ENCODE measurements at places on chromosomes 16 and 17.

- no peak for DNase-seq
Measured at GRCh38 chr17:66542129-66542966, 239.9 kb downstream of the PRKCA start.

- no peak for DNase-seq
Measured at GRCh38 chr17:37082985-37083384, 134.2 kb downstream of the AATF start.

- no peak for DNase-seq
Measured at GRCh38 chr16:58507963-58508670, 7.2 kb upstream of the SETD6 start.

- DNase-seq: no peak
Measured at GRCh38 chr17:81703747-81704654, 834 bp downstream of the MRPL12 start.

DNA sequence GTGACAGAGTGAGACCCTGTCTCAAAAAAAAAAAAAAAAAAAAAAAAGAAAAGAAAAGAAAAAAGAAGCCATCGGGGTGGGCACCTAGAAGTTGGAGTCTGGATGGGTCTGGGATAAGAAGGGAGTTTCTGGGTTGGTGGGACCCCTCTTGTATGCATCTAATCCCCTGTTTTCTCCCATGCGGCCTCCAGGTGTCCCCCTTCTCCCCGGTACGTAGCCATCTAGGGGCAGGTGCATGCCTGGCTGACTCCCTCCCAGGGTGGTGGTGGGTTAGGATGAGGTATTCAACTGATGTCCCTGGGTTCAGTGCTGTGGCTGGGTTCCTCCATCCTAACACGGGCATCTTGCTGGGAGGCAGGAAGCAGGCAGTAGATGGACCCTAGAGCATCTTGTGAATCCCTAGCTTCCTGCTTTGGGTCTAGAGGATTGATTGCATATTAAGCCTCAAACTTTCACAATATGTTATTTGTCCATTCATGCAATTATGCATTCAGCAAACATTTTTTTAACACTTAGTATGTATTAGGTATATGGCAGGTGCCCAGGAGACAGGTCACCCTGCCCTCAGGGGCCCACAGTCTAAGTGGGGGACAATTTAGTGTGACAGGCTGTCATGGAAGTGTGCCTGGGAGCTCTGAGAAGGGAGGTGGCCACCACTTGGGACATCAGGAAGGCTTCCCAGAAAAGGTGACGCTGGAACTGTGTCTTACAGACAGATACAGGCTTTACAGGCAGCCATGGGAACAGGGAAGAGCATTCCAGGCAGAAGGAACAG lies 13.1 kb downstream of the FMNL1 start:
- no peak for DNase-seq

DNA sequence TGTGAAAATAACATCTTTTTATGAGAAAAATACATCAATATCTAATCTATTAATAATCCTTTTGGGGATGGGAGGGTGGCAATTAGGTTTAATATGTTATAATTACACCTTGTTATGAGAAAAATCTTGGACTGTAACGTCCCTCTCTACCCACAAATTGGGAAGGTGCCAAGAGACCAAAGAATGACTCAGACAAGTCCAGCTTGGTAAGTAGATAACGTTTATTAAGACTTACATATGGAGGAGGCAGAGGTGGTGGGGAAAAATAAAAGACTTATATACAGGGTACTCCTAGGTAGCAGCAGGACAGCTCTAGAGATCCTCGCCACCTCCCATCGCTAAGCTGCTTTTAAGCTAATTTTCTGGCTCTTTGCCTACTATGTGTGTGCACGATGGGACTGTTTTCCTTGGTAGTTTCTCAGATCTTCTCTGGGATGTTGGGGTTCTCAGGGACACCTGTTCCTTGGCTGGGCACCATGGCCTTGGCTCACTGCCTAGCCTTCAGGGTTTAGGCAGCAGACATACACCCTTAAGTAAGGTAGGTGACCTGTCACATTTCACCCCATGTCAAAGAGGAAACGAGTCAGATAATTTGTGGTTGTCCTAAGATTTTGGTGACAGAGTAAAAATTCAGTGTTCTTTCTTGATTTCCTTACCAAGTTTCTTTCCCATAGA lies 31.5 kb downstream of the RBL2 start:
- no peak for DNase-seq

- DNase-seq: no peak
Measured at GRCh38 chr17:8173056-8173870, 2.9 kb downstream of the TMEM107 start.

- no peak for DNase-seq
Measured at GRCh38 chr17:45073414-45074070, 12.4 kb downstream of the NMT1 start.

DNA sequence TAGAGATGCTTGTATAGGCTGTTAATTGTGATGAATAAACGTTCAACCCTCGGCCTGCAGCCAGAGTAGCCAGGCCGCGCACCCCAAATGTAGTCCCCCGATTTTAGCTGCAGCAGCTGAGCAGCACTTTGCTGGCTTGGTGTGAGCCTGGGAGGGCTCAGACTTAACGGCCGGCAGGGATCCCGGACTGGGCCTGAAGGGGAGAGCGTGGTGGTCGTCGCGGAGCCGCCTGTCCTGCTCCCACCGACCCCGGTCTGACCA lies 11.9 kb downstream of the ZNF629 start:
- DNase-seq: no peak

DNA sequence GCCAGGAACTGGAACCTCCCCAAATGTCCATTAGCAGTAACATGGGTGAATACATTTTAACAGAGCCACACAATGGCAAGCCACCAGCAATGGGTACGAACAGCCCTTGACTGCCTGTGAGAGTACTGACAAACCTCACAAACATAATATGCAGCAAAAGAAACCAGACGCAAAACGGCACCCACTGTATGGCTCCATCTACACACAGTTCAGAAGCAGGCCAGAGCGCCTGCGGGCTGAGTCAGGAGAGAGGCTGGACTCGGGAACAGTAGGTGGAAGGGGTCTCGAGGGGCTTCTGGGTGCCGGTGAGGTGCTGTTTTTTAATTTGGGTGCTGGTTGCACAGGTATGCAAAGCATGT lies 77.4 kb upstream of the TOB1 start:
- no peak for DNase-seq

DNA sequence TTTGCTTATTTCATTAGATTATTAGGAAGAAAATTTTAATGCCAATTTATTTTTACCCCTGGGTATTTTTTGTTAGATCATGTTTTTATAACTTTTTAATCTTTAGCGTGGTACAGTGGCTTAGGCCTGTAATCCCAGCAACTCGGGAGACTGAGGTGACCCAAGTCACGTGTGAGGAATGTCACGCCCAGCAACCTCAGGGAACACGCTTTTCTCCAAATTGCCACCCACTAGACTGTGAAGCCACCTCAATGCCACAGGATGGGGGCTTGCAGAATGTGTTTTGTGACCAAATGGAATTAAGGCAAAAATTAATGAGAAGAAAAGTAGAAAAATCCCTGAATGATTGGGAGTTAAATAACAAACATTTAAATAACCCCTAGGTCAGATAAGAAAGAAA lies 141.8 kb downstream of the LAT start:
- DNase-seq: no peak

- no peak for DNase-seq
Measured at GRCh38 chr16:31323959-31324629, 30.9 kb upstream of the ITGAX start.

- DNase-seq: no peak
Measured at GRCh38 chr17:67779098-67779672, 46.1 kb upstream of the BPTF start.

DNA sequence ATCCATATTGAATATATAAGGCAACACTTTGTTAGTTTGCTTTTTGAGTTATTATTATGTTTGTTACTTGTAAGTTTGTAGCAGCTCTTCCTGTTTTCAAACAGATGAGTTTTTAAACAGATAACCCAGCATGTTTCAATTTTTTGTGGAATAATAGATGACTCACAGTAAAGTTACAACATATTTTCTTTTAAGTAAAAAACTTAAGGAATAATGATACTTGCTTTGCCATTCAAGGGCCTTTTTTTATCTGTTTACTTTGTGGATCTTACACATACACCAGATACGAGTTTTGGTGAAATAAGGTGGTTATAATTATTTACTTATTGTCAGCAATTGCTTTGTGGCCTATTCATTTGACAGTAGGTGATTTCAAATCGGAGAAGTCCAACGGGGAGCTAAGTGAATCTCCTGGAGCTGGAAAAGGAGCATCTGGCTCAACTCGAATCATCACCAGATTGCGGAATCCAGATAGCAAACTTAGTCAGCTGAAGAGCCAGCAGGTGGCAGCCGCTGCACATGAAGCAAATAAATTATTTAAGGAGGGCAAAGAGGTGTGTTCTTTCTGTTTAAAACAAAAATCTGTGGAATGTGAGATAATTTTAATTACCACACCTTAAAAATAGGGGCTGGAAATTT lies 66.3 kb downstream of the BPTF start:
- DNase-seq: no peak

- no peak for DNase-seq
Measured at GRCh38 chr16:1689853-1690252, 11.8 kb downstream of the JPT2 start.

GRCh38 chr17:13958773-13959172 lies 110.5 kb upstream of the COX10 start:
- DNase-seq: no peak

- DNase-seq: no peak
Measured at GRCh38 chr17:4712526-4712925, 2.1 kb downstream of the ARRB2 start.

DNA sequence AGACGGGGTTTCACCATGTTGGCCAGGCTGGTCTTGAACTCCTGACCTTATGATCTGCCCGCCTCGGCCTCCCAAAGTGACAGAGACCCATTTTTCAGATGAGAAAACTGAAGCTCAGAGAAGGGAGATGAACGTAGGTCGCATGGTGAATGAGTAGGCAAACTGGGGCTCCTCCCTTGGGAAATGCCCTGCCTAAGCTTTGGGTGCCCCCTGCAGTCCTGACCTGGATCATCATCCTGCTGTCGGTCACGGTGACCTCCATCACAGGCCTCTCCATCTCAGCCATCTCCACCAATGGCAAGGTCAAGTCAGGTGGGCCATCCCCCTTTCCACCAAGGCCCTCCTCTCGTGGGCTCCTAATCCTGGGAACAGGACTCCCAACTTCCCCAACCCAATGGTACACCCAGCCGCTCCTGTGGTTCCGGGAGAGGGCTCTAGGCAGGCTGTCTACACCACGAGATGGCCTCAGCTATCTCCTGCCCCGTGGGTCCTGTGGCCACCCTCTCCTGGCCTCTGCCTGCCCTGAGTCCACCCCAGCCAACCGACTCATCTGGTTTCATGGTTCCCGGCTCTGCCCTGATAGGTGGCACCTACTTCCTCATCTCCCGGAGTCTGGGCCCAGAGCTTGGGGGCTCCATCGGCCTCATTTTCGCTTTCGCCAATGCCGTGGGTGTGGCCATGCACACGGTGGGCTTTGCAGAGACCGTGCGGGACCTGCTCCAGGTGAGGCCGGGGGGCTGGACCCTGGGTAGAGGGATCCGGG lies 4.7 kb downstream of the SLC12A3 start:
- no peak for DNase-seq

DNA sequence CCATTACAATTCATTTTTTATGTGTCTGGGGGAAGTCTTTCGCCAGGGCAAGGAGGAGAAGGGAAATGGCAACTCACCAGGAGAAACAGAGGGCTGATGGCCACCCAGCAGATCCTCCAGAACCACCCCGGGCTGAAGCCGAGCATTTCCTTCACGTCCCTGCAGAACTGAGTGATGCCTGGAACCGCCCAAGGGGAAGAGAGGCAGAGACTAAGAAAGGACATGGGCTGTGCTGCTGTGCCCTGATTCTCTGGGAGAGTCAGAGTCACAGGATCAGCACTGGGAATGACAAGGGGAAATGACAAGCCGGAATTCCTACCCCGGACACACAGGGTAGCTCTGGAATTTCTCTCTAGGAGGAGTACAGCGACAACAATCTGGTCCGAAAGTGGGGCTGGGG lies 27.8 kb downstream of the SLC6A4 start:
- no peak for DNase-seq

DNA sequence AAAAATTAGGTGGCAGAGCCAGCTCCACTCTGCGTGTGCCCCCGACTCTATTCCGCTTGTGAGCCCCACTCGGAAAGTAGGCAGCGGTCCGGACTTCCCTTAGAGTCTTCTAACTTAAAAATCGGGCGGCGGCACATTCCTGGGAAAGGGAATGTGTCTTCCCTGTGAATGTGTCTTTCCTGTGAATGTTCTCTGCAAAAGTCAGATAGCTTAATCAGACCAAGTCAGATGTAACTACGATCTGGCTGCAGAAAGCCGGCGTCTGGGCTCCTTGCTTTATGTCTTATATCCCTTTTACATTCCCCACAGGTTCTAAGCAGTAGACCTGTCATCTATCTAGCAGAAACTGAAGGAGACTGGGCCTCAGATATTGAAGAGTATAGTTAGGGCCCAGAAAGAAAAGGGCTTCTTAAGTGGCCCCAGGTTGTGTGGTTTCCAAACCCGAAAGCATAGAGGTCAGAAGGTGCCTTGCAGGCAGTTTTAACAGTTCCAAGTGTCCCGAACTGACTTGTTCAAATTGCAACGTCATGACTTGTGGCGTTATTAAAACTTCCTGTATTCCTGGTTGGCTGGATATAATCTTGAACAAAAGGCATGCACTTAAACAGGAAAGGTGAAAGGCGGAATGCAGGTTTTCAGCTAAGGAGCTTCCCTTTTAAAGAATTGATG lies 601 bp downstream of the PHKB start:
- no peak for DNase-seq

DNA sequence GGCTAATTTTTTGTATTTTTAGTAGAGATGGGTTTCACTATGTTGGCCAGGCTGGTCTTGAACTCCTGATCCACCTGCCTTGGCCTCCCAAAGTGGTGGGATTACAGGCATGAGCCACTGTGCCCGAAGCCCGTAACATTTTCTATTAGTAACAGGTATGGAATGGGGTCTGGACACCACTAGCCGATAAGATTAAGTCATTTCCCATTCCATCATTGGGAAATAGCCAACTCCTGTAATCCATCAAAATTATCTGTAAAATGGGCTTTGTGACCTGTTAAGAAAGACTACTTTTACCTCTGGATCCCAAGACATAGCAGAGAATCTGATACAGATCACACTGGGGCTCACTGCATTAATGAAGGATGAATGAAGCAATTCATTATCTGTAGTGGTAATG lies 3.9 kb upstream of the LUC7L3 start:
- DNase-seq: no peak

DNA sequence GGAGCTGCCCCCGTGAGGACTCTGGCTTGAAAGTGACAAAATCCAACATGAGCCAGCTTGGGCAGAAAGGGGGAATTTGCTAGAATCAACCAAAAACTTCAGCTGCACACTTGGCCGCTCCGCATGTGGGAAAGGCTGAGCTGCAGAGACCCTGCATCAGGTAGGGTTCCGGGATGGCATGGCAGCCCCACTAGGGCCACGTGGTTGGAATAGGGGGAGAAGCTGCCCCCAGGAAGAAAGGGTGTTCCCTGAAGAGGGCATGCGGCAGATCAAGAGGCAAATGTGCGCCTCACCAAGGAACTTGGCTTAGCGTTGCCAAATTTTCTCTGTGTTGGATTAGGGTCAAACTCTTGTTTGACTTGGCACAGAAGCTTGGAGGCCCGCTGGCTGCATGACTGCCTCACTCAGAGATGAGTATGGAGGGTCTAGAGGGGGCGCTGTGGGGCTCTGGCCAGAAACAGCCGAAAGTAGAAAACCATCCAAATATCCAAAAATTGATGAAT lies 29.2 kb upstream of the WFIKKN2 start:
- DNase-seq: no peak

GRCh38 chr16:880471-881171 lies 80.1 kb upstream of the GNG13 start:
- DNase-seq: no peak

GRCh38 chr17:33966410-33967059 lies 288.6 kb upstream of the CCL2 start:
- no peak for DNase-seq

GRCh38 chr16:49876716-49877129 lies 20.8 kb upstream of the ZNF423 start:
- no peak for DNase-seq
